ENCODE measurements at places on chromosomes 2 and 18.

GRCh38 chr2:149666809-149667320 lies 79.3 kb upstream of the MMADHC start:
- DNase-seq = no peak

DNA sequence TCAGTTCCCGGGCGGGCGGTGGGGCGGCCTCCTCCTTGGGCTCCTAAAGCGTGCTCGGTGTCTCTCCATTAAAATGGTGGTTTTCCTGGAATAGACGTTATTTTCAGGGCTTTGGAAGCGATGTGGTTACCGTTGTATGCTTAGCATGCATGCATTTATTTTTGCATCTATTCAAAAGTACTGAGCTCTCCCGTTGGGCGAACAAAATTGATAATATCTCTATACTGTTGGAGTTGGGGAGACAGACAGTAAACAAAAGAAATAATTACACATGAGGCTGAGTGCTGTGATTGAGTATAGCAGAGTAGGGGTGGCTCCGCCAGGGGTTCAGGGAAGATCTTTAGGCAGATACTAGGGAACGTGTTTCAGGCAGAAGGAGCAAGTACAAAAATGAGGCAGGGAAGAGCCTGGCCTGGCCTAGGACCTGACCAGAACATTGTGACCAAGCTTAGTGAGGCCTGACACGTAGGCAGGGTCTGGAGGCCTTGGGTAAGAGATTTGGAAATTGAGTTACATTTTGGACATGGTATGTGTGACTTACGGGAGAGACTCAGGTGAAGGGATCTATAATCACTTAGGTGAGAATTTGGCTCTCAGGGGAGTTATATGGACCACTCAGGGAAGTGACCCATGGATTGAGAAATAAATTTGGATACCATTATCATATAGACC lies 674 bp downstream of the NCAPH start:
- DNase-seq = no peak

DNA sequence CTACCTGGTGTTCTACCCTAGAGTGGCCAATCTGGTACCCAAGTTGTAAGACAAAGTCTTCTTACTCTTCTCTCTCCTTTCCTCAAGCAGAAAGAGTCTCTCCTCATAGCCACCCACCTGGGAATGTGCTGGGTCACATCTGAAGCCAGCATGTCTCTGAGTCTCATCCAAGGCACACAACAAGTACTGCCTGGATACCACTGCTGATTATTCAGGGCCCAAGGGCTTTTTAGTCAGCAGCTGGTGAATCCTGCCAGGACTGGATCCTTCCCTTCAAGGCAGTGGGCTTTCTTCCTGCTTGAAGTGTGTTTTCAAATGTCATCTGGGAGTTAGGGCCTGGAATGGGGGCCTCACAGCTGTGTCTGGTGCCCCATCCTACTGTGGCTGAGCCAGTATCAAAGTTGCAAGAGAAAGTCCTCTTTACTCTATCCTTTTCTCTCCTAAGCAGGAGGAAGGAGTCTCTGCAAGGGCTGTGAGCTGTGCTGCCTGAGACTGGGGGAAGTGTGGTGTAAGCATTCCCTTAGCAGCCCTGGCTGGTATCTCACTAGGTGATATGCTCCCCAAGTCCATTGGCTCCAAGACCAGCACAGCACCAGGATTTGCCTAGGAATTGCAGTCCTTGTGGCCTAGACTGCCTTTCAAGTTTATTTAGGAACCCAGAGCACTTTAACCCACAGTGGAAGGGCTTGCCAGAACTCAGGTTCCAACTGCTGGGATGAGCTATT lies 27.2 kb downstream of the OXER1 start:
- DNase-seq = no peak

- DNase-seq = no peak
Observed at GRCh38 chr2:121171625-121172119, 113.3 kb downstream of the TFCP2L1 start.

GRCh38 chr2:237261327-237261726 lies 152.6 kb downstream of the COL6A3 start:
- DNase-seq = no peak

DNA sequence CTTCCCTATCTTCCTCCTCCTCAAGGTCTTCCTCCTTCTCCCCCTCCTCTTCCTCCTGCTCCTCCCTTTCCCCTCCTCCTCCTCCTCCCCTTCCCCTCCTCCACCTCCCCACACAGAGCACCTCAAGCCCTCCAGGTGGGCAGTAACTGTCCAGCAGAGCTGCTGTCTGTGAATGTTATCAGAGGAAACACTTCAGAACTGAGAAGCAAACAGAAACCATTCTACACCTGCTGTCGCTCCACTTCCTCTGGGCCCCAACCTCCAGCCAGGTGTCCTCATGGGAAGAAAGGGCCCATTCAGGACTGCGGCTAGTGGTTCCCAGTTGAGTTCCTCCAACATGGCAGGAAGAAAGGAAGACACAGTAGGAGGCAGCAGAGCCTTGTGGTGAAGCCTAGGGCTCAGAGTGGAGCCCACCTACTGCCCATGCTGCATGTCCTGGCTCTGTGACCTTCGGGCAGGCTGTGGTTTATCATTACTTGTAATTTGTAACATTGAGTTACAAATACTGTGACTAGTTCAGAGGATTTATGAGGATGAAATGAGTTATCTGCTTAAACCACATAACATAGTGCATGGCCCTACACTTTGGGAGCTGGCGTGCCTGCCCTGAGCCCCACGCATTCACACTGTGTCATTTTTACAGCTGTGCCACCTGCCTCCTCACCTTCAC lies 165.9 kb upstream of the ID2 start:
- DNase-seq = no peak

GRCh38 chr2:240626531-240627300 lies 1.4 kb downstream of the GPR35 start:
- DNase-seq = peak; percentile 62

GRCh38 chr2:136393514-136393913 lies 275.6 kb upstream of the CXCR4 start:
- no peak for DNase-seq

- DNase-seq = peak; percentile 3
Observed at GRCh38 chr2:165825041-165825440, 31.0 kb upstream of the GALNT3 start.

GRCh38 chr2:157559461-157559860 lies 69.2 kb downstream of the ACVR1C start:
- DNase-seq = no peak

GRCh38 chr2:18991177-18992168 lies 366.9 kb downstream of the OSR1 start:
- no peak for DNase-seq

- no peak for DNase-seq
Observed at GRCh38 chr18:32278177-32278799, 88.4 kb downstream of the MEP1B start.

- no peak for DNase-seq
Observed at GRCh38 chr2:111194835-111195621, 74.3 kb downstream of the BCL2L11 start.

DNA sequence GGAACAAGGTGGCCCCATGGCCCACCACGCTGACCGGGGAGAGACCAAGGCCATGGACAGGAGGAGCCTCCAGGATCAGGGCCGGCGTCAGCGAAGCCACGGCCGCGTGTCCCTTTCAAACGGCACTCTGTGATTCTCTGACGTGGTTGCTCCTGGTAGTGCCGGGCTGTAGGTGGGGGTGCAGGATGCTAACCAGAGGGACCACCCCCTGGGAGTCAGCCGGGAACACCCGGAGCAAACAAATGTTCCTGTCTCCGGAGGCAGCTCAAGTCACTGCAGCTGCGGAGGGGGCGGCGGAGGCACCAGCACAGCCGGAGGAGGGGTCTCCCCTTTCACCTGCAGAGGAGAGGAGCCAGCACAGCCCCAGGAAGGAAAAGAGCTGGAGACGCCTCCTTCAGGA lies 750.6 kb upstream of the SALL3 start:
- no peak for DNase-seq

GRCh38 chr2:236294647-236295046 lies 30.4 kb upstream of the ASB18 start:
- no peak for DNase-seq

GRCh38 chr2:127072970-127073369 lies 34.0 kb downstream of the BIN1 start:
- no peak for DNase-seq

GRCh38 chr18:67386032-67386431 lies 130.5 kb downstream of the DSEL start:
- no peak for DNase-seq

- no peak for DNase-seq
Observed at GRCh38 chr2:17065536-17065935, 399.9 kb upstream of the CYRIA start.

DNA sequence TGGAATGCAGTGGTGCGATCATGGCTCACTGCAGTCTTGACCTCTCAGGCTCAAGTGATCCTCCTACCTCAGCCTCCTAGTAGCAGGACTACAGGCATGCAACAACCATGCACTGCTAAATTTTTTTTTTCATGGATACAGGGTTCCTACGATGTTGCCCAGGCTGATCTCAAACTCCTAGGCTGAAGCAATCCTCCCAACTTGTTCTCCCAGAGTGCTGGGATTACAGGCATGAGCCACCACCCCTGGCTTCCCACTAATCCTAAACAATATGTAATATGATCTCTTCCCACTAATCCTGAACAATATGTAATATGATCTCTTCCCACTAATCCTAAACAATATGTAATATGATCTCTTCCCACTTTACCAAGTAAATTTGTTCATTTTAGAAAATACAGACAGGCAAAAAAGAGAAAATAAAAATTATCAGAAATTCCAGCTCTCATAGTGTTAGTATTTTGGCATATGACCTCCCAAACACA lies 33.7 kb upstream of the C18orf32 start:
- no peak for DNase-seq

Data from CD4-positive, alpha-beta T cell treated with Interleukin-17A for 4 hours (primary cell).